ENCODE measurements at places on chromosomes 6 and 20. TPM values are rescaled to one million over a fixed set of nuclear protein-coding genes. Genes with fewer than 3 reads are reported as not detected.

The SPATS1 gene
- total RNA-seq, result not detected

The ADTRP gene
- total RNA-seq, result 0.26 TPM

The GFOD1 gene
- total RNA-seq, result 2.6 TPM

The COL12A1 gene
- total RNA-seq, result 110 TPM

The C4B gene
- total RNA-seq, result 0.39 TPM

The GJA1 gene
- total RNA-seq, result 187 TPM

The FAXC gene
- total RNA-seq, result 3.8 TPM

All from epithelial cell of alveolus of lung (primary cell).